Hematopoietic multipotent progenitor cell treated with erythropoietin and hydrocortisone succinate and interleukin-3 and kit ligand, for 6 days (in vitro differentiated cells): ENCODE measurements at places on chromosomes 3 and 15.

GRCh38 chr3:165197481-165197800, 1.3 kb upstream of the SLITRK3 start:
- no peak for DNase-seq

DNA sequence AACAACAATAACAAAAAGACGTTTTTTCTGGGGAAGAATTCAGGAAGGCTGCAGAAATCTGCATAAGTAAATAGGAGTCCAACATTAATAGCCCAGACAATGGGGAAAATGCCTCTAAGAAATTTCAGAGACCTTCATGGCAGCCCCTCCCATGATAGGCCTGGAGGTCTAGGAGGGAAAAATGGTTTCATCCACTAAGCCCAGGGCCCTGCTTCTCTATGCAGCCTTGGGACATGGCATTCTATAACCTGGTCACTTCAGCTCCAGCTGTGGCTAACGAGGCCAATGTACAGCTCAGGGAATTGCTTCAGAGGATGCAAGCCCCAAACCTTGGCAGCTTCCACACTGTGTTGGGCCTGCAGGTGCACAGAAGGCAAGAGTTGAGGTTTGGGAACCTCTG, 125.6 kb upstream of the GMNC start:
- DNase-seq: no peak

- DNase-seq: no peak
Observed at GRCh38 chr3:126421573-126422119, 26.9 kb downstream of the CFAP100 start.

GRCh38 chr3:129663930-129664646, 57.6 kb upstream of the PLXND1 start:
- no peak for DNase-seq

GRCh38 chr15:24976932-24977331, 22.1 kb downstream of the SNRPN start:
- DNase-seq: no peak

DNA sequence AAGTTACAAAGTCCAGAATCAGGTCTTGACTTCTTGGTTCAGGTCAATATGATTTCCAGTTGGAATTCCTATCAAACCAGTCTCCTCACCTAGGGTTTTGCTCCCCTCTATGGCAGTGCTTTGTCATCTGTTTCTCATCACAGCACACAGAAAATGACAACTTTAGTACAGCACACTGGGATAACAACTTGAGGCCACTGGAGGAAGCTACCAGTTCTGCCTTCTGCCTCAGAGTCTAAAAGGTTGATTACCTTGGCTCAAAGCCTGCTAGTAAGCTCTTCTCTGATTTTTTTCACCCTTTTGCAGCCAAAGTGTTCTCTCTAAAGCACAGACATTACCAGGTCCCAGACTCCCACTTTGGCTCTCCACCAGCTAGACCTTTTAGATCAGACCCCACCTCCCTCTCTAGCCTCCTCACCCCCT, 24.8 kb upstream of the TRIM59 start:
- no peak for DNase-seq

GRCh38 chr3:13556917-13557316, 8.0 kb downstream of the FBLN2 start:
- no peak for DNase-seq

- peak; percentile 81 for DNase-seq
Observed at GRCh38 chr15:48800811-48801455, 9.9 kb downstream of the CEP152 start.

DNA sequence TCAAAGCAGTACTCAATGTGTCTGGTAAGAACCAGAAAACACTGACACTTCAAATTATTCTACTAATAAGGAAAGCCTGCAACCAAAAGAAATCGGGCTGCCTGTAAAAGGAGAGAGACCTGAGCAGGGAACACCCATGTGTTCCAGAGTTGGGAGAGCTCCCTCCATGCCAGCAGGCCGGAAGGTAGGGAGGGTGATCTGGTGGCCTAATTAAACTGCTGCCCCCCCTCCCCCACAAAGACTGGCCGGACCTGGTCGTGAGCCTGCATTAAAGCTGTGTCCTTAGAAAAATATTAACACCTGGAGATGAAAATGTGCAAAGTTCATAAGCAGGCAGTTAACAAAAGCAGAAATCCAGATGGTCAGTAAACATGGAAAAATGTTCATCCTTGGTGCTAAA, 170.6 kb upstream of the BHLHE40 start:
- DNase-seq: no peak

DNA sequence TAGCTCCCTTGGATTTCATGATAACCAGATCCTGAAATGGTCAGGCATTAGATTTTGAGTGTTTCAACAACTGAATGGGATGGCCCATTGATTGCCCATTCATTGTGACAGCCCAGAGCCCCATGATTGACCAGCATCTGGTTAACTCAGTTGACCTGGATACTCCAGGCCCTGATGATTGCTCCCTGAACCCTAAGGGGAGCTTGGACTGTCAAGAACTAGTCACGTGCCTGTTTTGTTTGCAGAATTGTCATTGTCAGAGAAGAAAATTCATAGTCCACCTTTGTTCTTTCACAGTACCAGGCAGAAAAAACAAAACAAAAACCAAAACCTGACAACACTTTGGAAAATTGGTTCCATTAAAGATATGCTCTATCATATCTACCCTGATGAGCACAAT, 241.3 kb upstream of the ONECUT1 start:
- no peak for DNase-seq

GRCh38 chr3:105842943-105843342, 25.9 kb downstream of the CBLB start:
- DNase-seq: no peak

DNA sequence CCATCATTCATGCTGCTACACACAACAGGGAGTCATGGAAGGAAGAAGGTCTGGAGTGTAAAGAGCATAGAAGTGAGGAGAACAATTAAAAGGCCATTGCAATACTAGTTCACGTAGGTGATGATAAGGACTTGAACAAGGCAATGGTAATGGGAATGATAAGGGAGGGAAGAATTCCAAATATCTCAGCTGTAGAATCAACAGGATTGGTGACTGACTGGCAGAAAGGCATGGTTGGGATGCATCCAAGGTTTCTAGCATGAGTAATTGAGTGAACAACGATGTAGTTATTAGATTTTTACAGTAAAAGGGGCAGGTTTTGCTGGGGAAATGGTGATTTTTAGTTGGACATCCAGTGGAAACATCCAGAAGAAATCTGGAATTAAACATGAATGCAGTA, 2.4 kb upstream of the SEC62 start:
- DNase-seq: no peak

DNA sequence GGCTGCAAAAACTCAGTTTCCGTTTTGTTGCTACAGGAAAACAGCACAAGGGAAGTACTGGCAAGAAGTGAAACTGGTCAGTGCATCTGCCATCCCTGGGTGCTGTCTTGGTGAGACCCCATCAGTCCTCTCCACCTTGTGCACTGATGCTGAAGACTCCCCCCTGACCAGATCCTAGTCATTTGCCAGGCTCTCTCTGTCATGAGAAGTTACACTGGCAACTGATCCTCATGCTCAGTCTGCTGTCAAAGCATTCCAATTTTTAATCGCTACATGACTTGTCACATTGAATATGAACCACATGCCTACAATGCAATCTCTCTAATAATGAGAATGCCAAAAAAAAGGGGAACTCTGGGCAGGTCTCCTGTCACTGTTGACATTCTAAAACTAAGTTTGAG, 296.5 kb downstream of the ZIC1 start:
- DNase-seq: peak; percentile 10

DNA sequence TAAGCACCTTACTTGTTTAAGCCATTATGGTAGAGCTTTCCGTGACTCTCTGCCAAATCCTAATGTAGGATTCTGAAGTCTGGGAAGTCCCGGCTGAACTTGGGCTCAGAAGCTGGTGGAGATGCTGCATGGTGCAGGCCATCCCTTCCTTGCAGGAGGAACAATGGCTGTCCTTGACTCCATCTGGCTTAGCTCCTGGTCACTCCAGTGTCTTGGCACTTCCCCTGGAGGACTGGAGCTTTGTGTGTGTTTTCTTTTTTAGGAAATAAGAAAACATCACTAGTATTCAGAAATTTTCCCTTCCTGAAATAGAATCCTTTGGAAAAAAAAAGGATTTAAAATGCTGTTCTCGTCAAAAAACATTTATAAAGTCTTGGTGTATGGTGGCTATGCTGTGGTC, 209.3 kb upstream of the ROPN1 start:
- no peak for DNase-seq
